Calu3 (cell line): ENCODE measurements at places on chromosomes 3 and 15. TPM values are rescaled to one million over a fixed set of nuclear protein-coding genes. Genes with fewer than 3 reads are reported as not detected.

- no peak overlapping the region for H3K27ac ChIP-seq
- H3K4me3 ChIP-seq = no peak overlapping the region
- no peaks in the 10 kb centered on the region for H3K4me1 ChIP-seq
These were observed 99.9 kb upstream of the CCDC80 start for GRCh38 chr3:112740835-112741234.

AADAC gene
- total RNA-seq = 0.91 TPM in 1 of 2 replicates, not detected in the other

- no peak for DNase-seq
- H3K27ac ChIP-seq = no peak overlapping the region
- no peaks in the 10 kb centered on the region for H3K36me3 ChIP-seq
- no peaks in the 10 kb centered on the region for H3K27me3 ChIP-seq
- H3K4me3 ChIP-seq = no peak overlapping the region
- no peaks in the 10 kb centered on the region for H3K4me1 ChIP-seq
These were observed 107.6 kb upstream of the SEMA6D start for GRCh38 chr15:47609693-47610092.

- no peak for DNase-seq
- no peak overlapping the region for H3K27ac ChIP-seq
- H3K36me3 ChIP-seq = no peaks in the 10 kb centered on the region
- H3K27me3 ChIP-seq = no peaks in the 10 kb centered on the region
These were observed 15.4 kb downstream of the CCDC54 start for GRCh38 chr3:107392549-107393165.

DNA sequence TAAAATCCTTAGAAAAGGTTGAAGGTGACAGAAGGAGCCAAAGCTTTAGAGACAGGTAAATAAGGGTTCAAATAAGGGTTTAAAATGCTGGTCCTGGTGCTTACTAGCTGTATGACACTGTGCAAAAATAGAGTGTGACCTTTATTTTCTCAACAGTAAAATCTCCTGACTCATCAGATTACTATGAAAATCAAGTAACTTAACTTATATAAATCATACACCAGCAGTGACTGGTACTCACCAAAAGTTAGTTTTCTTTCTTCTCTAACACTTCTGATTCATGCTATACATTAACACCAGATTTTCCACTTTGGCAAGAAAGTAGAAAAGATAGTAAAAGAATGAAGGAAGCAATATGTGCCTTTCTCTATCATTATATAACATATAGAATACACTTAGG, 205.9 kb upstream of the GBE1 start:
- H3K36me3 ChIP-seq = no peaks in the 10 kb centered on the region
- no peaks in the 10 kb centered on the region for H3K27me3 ChIP-seq
- H3K4me1 ChIP-seq = no peaks in the 10 kb centered on the region
- no peak overlapping the region for H3K4me3 ChIP-seq
- DNase-seq = no peak

DNA sequence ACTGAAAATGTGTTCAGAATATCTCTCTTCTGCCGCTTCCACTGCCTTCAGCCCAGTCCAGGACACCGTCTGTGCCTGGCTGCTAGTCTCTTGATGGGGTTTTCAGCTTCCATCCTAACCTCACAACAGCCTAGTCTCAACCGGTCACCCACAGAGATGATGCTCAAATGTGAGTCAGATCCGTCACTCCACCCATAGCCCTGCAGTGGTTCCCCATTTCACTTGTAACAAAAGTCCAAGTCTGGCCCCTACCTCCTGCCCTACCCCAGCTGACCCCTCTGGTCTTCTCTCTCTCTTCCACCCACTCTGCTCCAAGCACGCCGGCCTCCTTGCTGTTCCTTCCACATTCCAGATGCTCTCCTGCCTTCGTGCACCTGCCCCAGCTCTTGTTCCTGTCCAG, 68.1 kb downstream of the PPARG start:
- no peak for DNase-seq
- no peaks in the 10 kb centered on the region for H3K27me3 ChIP-seq
- peaks cover 9% of the 10 kb centered on the region for H3K36me3 ChIP-seq

SCAANT1 gene
- not detected in 2 replicates for total RNA-seq

ZNF80 gene
- not detected in 2 replicates for total RNA-seq

GRCh38 chr3:114587986-114588385, 294.2 kb downstream of the TIGIT start:
- no peaks in the 10 kb centered on the region for H3K27me3 ChIP-seq
- no peak for DNase-seq
- H3K27ac ChIP-seq = no peak overlapping the region
- H3K4me1 ChIP-seq = no peaks in the 10 kb centered on the region

FOXB1 gene
- total RNA-seq = not detected in 2 replicates

- H3K27ac ChIP-seq = no peak overlapping the region
- no peaks in the 10 kb centered on the region for H3K27me3 ChIP-seq
- no peaks in the 10 kb centered on the region for H3K36me3 ChIP-seq
- no peak for DNase-seq
These were observed 259.2 kb downstream of the SLCO3A1 start for GRCh38 chr15:92112711-92113110.

SAXO2 gene
- total RNA-seq = 1.9 and 5.3 TPM in 2 replicates
